Motor neuron (in vitro differentiated cells): ENCODE measurements at places on chromosomes 1 and 21.

DNA sequence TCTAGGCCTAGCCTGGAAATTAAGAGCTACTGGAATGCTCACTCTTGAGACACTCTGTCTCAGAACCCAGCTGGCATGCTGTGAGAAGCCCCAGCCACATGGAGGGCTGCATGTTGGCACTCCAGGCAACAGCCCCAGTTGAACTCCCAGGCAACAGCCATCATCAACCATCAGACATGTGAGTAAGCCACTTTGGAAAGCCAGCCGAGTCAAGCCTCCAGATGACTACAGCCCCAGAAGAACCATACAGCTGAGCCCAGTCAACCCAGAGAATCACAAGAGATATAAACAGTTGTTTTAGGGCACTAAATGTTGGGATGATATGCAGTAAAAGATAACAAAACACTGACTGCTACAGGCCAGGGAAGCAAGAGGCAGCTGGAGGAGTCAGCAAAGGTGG lies 17.7 kb upstream of the MAN1C1 start:
- no peak for ATAC-seq

DNA sequence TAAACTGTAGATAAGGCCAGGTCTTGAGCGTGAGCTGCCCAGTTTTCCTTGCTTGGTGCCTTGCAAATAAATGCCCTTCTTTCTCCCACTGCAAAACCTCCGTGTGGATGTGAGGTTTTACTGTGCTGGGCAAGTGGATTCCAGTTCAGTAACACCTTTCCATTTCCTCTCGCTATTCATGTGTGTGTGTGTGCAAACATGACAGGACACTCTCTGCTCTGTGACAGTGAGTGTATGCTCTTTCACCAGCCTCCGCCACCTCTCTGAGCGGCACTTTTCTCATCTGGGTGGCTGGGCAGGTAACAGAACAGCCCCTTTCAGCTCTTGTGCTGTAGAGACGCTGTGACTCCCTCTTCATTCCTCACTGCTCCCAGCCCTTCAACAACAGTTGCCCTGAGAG lies 23.9 kb downstream of the CNIH3 start:
- ATAC-seq: no peak

DNA sequence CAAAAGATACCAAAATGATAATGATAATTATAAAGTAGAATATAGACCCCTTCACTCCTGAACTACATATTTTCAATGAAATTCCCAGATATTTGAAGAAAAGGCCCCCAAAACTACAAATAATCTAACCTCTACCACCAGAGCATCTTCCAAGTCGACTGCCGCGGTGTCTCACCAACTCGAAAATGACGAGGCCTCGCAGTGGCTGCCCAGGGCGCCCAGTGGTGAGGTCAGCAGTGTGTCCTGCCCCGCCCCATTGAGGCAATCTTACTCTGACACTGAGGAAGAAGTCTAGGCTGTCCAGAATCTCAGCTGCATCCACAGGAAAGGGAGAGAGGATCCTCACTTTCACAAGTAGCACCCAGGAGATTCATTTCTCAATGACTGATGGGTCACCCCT lies 5.2 kb downstream of the DUSP10 start:
- no peak for ATAC-seq

DNA sequence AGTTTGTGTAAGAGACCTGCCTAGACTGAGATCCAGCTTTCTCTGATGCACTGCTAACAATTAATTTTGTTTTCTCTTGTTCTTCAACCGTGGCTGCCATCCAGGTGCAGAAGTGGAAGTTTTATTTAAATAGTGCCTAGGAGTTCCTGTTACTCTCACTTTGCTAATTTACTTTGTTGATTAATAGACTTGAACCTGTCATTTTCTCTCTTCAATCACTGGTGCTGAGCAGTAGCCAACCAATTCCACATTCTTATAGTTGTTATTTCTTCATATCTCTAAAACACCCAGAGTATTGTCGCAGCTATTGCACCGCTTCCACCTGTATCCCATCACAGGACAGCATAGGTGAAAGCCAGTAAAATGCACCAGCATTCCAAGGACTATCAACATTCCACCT lies 157.2 kb downstream of the PDE4B start:
- ATAC-seq: no peak

DNA sequence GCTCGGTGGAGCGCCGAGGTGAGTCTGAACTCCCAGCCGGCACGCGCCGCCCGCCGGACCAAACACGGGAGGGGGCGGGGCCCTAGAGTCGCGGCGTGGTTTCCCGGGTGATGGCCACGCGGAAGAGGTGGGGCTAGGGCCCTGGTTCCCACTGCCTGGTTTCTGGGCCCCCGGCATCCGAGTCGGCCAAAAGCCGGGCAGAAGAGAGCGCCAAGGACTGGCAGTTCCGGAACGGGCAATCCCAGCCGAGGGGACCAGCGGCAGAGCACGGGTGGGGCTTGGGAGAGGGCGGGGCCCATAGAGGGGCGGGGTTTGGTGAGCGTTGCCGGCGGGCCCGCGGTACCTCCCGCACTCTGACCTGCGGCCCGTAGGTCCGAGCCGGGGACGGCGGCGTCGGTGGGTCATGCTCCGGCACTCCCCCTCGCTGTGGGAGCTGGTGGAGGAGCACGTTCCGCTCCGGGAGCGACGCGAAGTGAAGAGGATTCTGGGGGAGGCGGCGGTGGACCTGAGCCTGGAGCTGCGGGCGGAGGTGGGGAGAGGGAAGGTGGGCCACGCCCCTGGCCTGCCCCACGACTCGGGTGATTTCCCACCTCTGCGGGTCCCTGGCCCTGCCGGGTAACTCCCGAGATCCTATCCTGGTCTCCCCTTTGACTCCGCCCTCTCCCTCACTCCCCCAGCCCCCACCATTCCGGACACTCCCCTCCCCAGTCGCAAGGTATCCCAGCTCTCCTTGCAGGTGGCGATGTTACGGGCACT lies at the start of gene CCDC24:
Gene CCDC24 (plus strand): TSS at position 124 of the 756 bp plus-strand sequence. CDS start 280 bp downstream, at position 404.
- peak; percentile 84 for ATAC-seq

DNA sequence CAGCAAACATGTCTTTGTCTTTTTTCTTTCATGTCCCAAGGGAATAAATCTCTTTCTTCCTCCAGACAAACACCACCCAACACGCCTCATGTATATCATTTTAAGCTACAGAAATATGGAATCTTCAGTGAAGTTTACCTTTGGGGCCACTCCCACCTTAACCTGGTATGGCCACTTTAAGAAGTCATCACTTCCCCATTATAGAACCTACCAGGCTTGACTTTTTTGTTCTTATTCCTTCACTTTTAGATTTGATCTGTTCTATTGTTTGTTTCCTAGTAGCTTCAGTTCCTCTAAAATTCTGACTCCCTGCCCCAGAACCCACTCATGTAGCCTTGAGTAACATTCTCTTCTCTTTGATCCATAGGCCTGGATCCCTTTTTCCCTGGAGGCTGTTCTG lies 226.3 kb downstream of the HLX start:
- ATAC-seq: no peak

DNA sequence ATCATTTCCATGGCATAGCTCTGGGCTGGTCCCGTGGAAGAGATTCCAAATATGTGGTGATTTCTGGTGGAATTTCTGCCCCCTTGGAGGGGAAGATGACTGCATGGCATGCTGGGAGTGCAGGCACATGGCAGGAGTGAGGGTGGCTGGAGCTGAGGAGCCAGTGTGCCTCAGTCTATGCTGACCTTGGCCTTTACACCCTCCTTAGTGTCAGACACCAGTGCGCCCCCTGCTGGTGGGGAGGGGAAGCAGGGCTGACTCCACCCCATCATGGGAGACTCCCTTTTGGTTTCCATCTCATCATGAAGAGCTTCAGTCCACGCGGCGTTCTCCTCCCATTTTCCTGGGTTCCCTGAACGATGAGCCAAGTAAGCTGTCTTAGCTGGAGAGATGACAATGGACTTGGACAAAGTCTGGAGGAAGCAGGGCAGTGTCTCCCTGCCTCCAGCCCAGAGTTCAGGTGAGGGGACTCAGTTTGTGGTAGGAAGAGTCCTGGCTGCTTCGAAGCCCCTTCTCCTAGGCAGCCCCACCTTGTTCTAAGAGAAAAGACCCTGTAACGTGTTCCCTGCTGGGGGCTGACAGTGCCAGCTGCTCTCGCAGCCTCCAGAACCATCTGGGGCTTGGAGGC lies 10.3 kb downstream of the ALX3 start:
- ATAC-seq: no peak

DNA sequence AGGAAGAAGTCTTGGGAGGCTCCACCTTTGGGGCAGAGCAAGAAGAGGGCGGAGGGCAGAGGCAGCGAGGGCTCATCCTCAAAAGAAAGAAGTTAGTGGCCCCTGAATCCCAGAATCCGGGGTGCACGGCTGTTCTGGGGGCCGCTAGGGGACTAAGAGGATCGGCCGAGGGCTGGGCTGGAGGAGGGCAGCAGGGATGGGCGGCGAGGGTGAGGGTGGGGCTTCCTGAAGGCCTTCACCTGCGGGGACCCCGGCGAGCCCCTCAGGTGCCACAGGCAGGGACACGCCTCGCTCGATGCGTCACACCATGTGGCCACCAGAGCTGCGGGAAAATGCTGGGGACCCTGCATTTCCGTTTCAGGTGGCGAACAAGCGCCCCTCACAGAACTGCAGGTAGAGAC lies 23.9 kb downstream of the COL6A1 start:
- ATAC-seq: no peak
